Stimulated activated naive CD8-positive, alpha-beta T cell treated with anti-CD3 and anti-CD28 coated beads, Interleukin-15, Interleukin-2, amounts not matched to agents 100 U/mL and 50 U/mL, for 24 hours (primary cell): ENCODE measurements at places on chromosomes 1 and 21.

- no peak for DNase-seq
Observed at GRCh38 chr1:216485042-216485441, 61.8 kb upstream of the USH2A start.

DNA sequence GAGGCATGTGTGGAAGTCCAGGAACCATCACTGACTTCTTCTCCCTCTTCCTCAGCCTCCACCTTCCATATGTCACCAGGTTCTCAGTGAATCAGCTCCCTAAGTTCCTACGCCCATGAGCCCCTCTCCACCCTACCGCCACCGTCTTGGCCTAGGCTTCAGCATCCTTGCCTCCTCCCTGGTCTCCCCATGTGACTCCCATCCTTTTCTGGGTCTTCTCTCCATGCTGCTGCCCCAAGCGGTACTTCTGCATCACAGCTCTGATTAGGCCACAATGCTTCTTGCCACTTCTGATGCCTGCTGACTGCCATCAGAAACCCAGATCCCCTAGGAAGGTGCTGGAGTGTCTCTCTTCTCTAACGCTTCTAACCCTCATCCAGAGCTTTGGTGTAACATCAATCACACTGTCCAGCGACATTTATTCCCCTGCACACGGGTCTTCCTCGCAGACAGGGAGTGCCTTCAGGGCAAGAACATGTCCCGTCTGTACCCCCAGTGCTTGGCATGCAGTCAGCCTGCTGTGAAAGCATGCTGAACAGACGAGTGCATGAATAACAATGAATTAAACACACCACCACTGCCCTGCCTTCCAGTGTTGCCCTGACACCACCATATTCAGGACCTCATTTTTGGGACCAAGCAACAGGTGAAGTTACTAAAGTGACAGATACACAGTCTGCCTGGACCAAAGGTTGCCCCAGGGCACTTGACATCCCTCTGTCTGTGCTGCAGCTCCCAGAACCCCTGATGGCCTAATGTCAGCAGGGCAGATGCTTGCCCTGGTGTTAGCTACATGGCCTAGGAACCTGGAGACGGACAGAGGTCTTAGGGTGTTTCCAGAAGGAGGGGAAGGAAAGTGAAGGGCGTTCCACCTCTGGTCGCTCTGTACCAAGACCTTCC, 158.7 kb upstream of the EDN2 start:
- no peak for DNase-seq

DNA sequence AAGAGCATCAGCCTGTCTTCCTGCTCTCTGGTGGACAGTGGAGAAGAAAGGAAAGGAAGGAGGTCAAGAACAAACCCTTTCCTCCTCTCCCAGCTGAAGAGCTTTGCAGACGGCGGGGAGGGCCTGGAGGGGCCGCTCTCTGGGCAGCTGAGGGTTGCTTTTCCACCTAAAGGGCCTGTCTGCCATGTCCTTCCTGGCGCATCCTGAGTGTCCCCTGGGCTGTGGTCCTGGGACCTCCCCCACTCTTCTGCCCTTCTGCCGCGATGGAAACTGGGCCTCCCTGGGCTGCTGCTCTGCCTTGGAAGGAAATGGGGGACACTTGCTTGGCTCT, 107.0 kb downstream of the ETS2 start:
- no peak for DNase-seq

DNA sequence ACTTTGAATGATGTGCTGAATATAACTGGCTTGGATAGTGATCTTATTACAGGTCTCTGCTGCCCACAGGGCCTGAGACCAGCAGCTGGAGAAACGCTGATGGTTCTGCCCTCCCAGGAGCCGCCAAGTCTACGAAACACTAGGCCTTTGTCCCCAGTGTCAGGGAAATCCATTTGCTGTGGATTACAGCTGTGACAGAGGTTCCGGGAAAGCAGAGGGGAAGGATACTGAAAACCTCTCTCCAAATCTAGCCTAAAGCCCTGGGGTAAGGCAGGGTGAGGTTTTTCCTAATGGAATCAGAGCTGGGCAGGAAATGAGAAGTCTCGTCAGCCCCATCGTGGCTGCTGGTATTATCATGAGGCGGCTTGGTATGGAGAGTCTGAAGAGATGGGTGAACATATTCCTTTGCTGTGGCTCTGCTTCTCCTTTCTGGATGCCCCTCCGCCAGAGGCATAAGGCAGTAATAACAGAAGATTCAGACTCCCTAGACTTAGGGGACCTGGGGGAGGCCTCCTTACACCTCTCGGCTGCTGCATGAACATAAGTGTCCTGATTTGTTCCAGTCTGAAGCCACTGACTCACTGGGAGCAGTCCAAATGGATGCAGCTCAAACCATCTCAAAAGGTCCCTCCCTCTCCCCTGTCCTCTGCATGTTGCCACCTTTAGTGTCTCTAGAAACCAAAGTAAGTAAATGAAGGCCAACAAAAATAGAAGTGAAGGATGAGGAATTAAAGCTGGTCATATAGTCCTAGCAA, 48.1 kb downstream of the PHC2 start:
- DNase-seq = no peak

DNA sequence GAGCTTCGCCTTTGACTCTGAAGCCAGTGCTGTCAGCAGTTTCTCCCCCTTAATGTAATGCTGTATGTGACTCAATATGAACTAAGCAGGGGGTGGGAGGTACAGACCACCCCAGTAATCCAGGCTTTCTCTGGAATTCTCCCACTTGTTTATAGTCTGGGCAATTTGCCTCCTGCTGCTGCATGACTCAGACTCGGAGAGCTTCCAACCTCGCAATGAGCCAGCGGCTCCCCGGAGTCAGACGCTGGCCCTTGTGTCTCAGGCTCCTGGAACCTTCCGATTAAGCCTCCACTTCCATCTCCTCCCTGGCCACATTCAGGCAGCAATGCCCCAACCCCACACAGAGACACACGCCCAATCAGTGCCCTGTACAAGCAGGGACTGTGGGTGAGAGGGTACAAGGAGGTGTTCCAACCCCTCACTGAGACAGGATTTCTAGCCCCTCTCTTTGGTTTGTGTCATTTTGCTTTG, 471.7 kb upstream of the VAMP3 start:
- no peak for DNase-seq

DNA sequence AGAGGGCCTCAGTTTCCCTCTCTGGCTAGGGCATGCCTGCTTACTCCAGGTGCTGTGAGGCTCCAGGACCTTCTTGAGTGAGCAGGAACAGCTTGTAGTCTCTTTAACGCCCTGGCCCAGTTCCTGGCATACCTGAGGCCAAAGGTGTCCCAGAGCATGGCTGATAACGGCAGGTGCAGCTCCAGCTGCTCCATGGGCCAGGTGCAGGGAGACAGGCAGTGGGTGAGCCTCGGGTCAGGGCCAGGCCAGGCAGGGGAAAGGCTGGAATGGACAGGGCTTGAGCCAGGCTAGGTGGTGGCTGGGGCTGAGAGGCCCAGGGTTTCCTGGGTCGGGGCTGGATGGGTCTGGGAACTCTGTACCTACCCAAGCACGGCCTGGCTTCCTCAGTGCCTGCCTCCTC, 18.3 kb downstream of the EDN2 start:
- DNase-seq = no peak

- no peak for DNase-seq
Observed at GRCh38 chr21:27077501-27077900, 110.6 kb upstream of the ADAMTS5 start.

DNA sequence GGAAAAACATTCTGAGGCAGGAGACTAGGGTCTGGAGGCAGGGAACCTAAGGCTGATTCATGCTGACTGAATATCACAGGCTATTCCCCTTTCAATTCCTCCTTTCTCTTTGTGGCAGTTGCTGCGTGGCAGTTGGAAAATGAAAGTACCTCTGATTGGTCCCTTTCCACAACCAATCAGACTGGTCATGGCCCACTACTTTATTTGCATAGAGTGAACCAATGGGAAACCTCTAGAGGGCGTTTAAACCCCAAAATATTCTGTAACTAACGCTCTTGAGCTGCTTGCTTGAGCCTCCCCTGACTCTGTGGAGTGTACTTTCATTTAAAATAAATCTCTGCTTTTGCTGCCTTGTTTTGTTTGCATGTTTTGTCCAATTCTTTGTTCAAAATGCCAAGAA, 27.7 kb upstream of the VN1R5 start:
- DNase-seq = no peak
